Activated T-cell treated with anti-CD3 and anti-CD28 coated beads, Interleukin-2, amount 50 U/mL, for 4 hours (primary cell): ENCODE measurements at places on chromosomes 2 and 18. TPM values are rescaled to one million over a fixed set of nuclear protein-coding genes. Genes with fewer than 3 reads are reported as not detected.

Gene ATG9A
- 29.7 TPM for total RNA-seq

Gene RAPGEF4
- 0.47 TPM for total RNA-seq

Gene DSEL
- 0.18 TPM for total RNA-seq

DNA sequence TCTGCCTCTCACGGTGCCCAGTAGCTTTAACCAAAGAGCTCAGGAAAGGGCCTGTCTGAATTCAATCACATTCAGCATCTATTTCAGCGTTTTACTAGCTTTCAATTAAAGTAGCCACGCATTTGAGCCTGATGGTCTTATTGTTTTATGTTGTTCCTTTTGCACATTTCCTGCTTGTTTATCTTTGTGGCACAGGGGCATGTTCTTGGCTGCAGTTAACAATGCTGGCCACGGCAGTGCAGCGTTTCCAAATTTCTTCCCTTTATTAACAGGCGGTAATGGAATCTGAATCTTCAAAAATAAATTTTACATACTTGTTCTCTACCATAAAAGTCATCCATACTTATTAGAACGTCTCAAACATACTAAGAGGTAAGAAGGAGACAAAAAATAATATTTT is 46.2 kb downstream of the HPCAL1 start:
- no peak for DNase-seq

DNA sequence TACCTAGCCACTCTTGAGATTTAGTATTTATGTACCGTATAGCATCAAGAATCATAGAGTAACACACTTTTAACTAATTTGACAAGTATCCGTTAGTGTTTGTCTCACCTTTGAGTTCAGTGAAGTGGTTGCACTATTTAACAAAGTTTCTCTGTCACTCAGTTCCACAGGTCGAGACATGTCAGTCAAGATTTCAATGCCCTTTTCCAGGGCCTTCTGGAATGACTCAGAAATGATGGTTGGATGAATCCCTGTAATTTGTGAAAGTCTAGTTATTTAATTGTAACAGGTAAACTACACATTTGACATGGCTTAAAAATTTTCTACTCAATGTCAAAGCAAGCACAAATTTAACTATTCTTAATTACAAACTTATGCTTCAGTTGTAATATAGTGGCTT is 9.7 kb downstream of the CCT4 start:
- no peak for DNase-seq
